Nephron progenitor cell (in vitro differentiated cells): ENCODE measurements at places on chromosomes 1 and 21.

DNA sequence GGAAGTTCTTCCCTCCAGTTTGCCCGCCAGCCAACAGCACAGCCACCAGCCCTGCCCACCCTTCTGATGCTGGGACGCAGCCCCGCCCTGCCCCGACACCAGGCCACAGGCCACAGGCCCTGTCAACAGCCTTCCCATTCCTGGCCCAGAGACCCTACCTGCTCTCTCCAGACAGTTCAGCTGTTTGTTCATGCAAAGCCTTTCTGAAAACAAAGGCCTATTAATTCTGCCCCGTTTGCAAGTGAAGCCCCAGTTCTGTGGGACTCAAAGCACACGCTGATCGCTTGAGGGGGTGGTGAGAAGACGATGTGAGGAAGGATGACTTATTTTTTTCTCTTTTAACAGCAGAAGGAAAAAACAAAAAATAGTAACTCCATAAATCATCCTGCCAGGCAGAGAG is 55.4 kb upstream of the KIF26B start:
- no peak for DNase-seq

DNA sequence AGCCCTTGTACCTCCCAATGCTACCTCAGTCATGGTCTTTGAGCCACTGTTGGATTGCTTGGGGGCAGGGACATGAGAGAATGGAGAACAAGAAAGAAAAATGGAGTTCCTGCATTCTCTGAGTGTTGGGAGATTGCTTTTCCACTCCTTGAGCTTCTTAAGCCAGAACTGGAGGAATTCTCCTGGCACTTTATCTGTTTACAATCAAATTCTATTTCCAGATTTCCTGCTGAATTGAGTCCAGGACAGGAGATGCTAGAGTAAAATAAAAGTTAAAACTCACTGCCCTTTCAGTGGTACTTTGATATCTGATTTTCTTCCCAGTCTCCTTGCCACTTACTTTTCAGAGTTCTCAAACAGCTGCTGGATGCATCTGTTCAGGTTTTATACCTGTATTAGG is 24.4 kb upstream of the DEPDC1 start:
- no peak for DNase-seq

DNA sequence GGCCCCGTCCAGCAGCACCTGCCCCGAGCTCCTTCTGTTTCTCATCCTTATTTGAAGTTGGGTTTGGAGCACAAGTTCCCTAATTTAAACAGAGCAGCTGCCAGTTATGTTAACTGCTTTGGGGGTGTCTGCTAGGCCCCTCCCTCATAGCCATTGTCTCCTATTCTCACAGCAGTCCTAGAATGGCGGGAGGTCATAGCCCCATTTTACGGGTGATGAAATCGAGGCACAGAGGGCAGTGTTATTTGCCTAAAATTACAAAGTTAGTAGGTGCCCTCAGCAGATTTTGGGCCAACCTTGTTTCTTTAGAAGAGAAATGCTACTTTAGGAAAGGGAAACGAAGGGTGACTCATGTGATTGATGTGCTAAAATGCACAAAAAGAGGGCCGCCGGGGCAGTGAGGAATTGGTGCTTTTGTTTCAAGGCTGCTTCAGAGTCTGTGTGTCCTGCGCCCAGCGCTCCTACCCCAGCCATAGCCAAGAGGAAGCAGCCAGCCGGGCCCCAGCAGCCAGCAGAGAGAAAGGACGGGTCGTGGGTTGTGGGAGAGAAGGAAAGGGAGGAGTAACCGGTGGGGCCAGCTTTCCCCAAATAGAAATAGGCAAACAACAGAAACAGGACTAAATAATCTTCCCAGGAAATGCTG is 13.0 kb downstream of the VANGL1 start:
- no peak for DNase-seq

DNA sequence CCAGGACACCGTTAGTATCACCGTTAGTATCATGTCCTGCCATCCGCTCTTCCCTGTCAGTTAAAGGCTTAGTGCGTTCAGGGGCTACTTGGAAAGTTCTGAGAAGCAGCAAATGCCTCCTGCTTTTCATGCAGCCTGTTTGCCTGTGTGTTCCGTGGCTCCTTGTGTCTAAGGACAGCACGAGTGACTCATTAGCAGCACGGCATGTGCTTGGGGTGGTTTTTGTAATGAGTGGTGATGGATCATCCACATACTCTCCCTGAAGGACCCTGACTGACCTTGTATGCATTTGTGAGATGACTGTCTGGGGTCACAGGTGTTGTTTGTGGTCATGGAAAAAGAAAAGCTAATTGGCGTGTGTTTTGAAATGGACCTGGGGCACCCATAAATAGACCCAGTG is 221.9 kb downstream of the PBX1 start:
- DNase-seq = no peak

- no peak for DNase-seq
These were observed 35.6 kb downstream of the EEIG2 start for GRCh38 chr1:108595507-108595906.

DNA sequence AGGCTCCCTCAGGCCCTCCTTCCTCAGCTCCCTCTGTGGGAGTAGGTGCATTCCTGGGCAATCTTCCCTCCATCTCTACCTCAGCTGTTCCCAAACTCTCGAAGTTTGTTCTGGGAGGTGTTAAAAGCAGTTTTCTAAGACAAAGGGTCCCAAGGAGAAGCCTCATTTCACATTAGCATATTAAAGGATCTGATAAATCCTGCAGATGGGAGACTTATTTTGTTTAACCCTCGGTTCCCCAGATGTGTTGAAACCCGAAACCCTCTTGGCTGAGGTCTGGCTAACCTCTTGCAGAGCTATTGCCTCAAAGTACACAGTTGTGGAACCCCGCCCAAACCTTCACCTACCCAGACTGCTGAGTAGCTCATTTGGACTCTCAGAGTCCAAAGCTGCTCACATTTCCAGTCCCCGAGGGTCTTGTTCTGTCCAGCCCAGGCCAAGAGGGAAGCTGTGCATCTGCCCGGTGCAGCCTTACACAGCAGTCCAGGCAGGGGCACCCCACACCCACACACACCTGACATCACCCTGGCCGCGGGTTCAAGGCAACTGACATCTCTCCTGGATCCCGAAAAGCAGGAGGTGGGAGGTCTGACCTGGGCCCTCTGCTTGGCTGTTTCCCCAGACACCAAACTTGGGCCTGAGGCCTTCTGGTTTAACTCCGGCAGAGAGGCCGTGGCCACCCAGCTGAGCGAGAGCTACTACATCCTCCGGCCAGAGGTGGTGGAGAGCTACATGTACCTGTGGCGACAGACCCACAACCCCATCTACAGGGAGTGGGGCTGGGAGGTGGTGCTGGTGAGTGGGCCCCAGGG is 19.5 kb upstream of the SELENON start:
- no peak for DNase-seq

- DNase-seq = no peak
These were observed 140.7 kb upstream of the CD34 start for GRCh38 chr1:208051651-208052050.

DNA sequence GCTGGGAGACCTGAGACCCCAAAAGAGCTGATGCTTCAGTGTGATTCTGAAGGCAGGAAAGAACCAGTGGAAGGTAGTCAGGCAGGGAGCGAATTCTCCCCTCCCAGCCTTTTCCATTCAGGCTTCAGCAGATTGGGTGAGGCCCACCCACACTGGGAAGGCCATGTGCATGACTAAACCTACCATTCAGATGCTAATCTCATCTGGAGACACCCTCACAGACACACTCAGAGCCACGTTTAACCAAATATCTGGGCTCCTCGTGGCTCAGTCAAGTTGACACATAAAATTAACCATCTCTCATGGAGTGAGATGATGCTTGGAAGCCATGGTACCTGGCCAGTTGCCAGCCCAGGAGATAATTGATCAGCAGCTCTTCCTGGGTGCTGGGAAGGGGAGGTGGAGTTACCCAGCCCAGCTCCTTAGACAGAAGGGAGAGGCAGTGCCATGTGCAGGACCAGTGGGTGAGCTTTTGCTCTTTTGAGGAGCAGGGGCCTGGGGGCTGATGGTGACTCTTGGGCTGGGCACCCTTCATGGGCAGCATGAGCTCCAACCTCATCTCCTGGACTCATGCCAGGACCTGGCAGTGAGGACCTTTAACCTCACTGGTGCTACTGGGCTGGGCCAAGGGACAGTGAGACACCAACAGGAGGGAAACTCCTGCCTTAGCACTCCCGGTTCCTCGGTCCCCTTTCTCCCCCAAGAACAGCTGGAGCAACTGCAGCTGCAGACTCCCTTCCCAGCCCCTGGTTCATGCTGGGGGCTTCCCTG is 89.0 kb upstream of the ACTL8 start:
- DNase-seq = no peak

DNA sequence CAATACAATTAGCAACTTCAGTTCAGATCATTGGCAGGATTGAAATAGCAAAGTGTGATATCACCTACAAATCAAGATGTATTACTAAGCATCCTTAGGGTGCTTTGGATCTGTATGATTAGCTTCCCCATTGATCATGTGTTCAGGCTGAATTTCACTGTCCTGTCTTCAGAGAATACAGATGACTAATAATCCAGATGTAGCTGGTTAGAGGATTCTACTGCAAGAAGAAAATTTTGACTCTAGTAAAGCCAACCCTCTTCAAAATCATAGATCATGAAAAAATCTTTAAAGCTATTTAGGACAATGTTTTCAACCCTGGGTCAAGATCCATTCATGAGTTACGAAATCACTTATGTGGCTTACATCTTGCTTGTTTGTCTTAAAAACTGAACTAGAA is 184.4 kb downstream of the PTGER3 start:
- DNase-seq = no peak

GRCh38 chr1:12454406-12455391 is 163.3 kb downstream of the DHRS3 start:
- DNase-seq = no peak

- DNase-seq = no peak
These were observed 2.1 kb upstream of the KCNA2 start for GRCh38 chr1:110608247-110608646.

DNA sequence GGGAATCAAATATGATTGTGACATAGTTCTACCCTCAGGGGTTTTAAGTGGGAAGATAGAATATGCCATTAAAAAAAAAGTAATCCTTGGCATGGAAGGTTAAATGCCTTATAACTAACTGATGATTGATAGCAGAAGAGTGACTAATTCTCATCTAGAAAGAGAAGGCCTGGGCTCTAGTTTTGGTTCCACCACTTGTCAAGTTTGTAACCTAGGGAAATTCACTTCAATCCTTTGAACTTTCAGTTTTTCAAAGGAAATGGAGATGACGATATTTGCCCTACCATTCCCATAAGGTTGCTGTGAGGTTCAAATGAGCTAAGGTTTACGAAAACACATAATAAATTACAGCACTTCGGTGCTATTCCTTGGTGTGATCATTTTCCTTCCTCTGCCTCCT is 88.5 kb downstream of the GPR88 start:
- DNase-seq = no peak

GRCh38 chr1:181398544-181398943 is 84.8 kb upstream of the CACNA1E start:
- no peak for DNase-seq

- no peak for DNase-seq
These were observed 62.1 kb downstream of the B3GALT5 start for GRCh38 chr21:39674801-39675200.

DNA sequence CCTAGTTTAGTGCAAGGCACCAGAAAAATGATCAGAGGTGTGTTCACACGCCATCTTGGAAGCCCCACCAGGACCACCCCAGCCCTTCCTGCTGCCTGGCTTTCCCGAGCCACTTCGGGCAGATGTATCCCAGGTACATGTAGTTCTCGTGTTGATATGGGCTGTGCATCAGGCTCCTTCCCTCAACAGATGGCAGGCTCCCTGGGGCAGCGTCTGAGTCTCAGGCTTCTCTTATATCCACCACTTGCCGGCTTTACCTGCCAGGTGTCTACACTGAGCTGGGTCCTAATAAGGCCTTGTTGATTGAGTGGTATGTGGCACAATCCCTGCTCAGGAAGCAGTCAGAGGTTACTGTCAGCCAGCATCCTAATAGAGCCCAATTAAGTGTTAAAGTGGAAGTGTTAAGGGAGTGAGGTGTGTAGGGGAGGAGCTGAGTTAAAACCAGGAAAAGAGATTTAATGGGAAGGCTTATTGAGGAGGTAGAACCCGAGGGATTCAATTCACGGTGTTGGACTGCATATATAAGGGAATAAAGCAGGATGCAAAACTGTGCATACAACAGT is 8.5 kb downstream of the GPA33 start:
- DNase-seq = no peak

DNA sequence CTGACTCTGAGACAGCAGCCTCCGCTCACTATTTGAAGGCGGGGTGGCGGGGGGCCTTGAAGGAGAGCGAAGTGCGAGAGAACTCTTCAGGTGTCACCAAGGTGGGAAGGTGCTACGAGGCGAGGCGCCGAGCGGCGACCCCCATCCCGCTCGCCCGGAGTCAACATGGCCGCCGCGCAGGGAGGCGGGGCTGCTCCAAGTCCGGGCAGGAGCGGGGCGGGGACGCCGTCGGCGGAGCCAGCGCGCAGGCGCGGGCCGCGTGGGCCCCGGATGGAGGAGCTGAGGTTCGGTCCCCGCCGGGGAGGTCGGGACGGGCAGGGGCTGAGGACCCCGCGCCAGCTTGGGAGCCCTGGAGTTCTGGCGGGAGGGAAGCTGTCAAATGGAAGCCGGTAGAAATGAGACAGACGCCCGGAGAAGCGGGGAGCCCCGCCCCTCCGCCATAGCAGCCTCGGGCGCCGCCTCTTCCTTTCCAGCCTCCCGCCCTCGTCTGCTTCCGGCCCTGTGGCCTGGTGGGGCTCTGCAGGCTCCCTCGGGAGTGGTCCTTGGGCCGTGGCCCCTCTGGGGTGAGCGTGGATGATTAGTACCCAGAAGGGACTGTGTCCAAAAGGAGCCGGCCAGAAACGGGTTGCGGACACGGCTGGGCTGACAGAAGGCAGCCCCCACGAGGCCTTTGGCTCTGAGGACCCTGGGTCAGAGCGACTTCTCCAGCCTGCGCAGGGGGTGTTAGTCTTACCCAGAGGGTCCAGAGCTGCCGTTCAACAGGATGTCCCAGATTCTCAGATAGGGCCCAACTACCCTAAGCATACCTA is at the start of gene PIGV:
Gene PIGV (plus strand): TSS at position 245 of the 809 bp plus-strand sequence. CDS start 2,866 bp downstream, outside the sequence.
- peak; percentile 92 for DNase-seq

- peak; percentile 96 for DNase-seq
These were observed 8.7 kb upstream of the LGR6 start for GRCh38 chr1:202184750-202185460.

DNA sequence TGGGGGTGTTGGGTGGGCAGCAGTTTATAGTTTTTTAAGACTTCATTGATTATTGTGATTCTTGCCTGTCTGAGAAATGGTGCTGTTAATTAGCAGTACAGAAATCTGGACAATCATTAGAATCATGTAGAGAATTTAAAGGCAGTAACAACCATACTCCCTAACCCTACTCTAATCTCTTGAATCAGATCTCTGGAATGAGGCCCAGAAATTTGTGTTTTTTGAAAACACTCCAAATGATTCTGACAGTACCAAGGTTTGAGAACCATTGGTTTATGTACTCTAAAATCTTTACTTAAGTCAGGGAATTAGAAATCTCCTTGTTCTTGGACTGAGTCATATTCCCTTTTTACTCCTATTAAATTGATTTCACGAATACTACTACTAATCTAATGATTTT is 24.0 kb downstream of the FNBP1L start:
- DNase-seq = no peak

- no peak for DNase-seq
These were observed 44.1 kb upstream of the SLC19A1 start for GRCh38 chr21:45586289-45586858.

DNA sequence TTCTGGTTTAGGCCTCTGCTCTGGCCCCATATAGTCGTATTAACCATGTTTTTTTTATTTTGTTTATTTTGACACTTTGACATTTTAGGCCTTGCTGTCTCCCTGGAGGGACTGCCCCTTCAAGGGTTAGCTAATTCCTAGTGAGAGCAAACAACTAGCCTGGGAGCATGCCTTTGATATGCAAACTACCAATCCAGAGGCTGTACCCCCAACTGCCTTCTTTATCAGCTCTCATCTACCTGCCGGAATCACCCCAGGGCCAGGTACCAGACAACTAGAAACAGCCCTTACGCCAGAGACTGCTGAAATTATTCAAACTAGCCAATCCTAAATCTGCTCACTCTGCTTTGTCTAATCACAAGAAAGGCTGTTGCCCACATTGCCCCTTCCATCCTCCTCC is 13.0 kb upstream of the ST6GALNAC5 start:
- DNase-seq = no peak
